ENCODE measurements at places on chromosomes 3 and 15. TPM values are rescaled to one million over a fixed set of nuclear protein-coding genes. Genes with fewer than 3 reads are reported as not detected.

The GOLGA8R gene
- polyA plus RNA-seq, result 1.1 TPM

The GPR149 gene
- polyA plus RNA-seq, result not detected

The SEMA3B gene
- 5.2 TPM for polyA plus RNA-seq

The SLC22A14 gene
- 0.19 TPM for polyA plus RNA-seq

The RPL22L1 gene
- polyA plus RNA-seq, result 227 TPM

The ZPLD1 gene
- not detected for polyA plus RNA-seq

The ARGFX gene
- not detected for polyA plus RNA-seq

The CAPN3 gene
- 25.8 TPM for polyA plus RNA-seq

The PLIN1 gene
- 1.3 TPM for polyA plus RNA-seq

The CIB2 gene
- polyA plus RNA-seq, result 0.49 TPM

The SRGAP3 gene
- 1.3 TPM for polyA plus RNA-seq

The MYZAP gene
- polyA plus RNA-seq, result 38.2 TPM

The SMCO1 gene
- not detected for polyA plus RNA-seq

The RRP9 gene
- polyA plus RNA-seq, result 16.4 TPM

The FOXL2 gene
- 0.04 TPM for polyA plus RNA-seq

The IL5RA gene
- polyA plus RNA-seq, result 0.02 TPM

The PPP4R2 gene
- polyA plus RNA-seq, result 14.2 TPM

The TRIM42 gene
- polyA plus RNA-seq, result not detected

The GOLGA8T gene
- polyA plus RNA-seq, result 0.05 TPM

The SHF gene
- polyA plus RNA-seq, result 2.1 TPM

The EFHB gene
- polyA plus RNA-seq, result 1.7 TPM

The INKA1 gene
- 26.3 TPM for polyA plus RNA-seq

The CD47 gene
- polyA plus RNA-seq, result 73.7 TPM

The AGTR1 gene
- 0.85 TPM for polyA plus RNA-seq

The DOCK3 gene
- polyA plus RNA-seq, result 0.93 TPM

The CORO2B gene
- polyA plus RNA-seq, result 0.35 TPM

The NAALADL2 gene
- polyA plus RNA-seq, result 0.54 TPM

The RLBP1 gene
- polyA plus RNA-seq, result not detected

The IQCF5 gene
- polyA plus RNA-seq, result not detected

Measured in esophagus (tissue), 2 donors.